ENCODE measurements at places on chromosomes 4 and X.

DNA sequence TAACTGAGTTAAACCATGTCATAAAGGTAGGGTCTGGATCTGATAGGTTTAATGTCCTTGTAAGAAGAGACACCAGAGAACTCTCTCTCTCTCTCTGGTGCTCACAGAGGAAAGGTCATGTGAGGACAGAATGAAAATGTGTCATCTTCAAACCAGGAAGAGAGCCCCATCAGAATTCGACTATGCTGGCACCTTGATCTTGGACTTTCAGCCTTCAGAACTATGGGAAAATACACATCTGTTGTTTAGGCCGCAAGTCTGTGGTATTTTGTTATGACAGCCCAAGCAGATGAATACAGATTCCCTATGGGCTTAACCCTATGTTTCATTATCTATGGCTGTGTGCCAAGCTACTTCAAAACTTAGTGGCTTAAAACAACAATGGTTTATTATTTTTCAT, 105.5 kb upstream of the DDIT4L start:
- no peak for DNase-seq

DNA sequence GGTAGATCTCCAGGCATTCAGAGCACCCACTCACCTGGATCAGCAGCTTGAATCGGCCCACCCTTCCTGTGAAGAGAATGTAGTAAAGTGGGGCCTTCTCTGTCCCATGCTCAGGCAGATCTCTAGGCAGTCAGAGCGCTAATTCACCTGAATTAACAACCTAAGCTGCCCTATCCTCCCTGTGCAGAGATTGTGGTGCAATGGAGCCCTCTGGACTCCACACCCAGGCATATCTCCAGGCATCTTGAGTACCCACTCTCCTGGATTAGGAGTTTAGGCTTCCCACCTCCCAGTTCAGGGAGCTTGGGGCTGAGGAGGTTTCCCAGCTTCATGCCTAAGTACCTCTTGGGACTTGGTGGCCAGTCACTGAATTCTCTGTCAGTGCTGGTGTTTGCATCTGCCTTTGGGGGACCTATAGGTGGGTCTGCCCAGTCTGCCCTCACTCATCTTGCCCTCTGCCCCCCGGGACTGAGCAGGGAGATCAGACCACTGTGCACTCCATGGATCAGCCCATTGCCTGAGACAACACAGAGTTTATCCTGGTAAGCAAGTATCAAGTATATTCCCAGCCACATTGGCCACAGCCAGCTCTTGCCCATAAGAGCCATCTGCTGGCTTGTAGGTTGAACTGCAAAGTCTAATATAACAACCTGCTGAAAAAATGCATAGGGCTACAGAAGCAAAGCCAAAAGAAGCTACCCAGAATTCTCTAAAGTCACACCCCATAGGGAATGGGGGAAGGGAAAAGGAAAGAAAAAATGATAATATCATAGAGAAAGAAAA, 372.9 kb downstream of the KLHL13 start:
- no peak for DNase-seq

DNA sequence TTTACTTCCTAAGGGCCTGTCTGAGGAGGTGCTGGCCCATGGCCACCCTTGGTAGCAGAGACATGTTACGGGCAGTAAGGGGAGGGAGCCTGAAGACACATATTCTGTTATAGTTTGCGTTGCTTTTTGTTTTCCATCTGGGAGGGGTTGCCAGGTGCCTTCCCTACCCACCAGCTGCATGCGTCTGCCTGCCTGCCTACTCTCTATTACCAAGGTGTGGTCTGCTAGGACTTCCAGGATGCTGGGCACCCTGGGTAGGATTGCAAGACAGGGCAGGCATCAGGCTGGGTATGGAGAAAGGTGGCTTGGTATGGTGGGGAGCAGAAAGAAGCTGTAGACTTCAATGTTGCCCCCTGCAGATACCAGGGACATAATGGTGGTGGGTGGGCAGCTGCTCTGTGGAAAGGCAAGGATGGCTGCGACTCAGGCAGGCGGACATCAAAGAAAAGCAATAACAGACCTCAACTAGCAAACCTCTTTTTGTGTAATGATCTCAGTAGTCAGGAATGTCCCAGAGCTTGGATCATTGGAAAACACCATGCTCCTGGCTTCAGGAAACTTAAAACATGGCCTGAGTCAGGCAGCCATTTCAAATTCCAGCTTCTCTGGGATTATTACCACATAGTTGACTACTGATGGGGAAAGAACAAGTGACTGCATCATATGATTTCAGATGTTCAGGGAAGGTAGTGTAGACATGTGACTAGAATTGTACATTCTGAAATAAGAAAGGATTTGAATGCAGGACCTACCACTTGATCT, 67.8 kb downstream of the HOPX start:
- DNase-seq, result no peak

GRCh38 chr4:25884031-25884782, 21.4 kb upstream of the SEL1L3 start:
- DNase-seq, result no peak

DNA sequence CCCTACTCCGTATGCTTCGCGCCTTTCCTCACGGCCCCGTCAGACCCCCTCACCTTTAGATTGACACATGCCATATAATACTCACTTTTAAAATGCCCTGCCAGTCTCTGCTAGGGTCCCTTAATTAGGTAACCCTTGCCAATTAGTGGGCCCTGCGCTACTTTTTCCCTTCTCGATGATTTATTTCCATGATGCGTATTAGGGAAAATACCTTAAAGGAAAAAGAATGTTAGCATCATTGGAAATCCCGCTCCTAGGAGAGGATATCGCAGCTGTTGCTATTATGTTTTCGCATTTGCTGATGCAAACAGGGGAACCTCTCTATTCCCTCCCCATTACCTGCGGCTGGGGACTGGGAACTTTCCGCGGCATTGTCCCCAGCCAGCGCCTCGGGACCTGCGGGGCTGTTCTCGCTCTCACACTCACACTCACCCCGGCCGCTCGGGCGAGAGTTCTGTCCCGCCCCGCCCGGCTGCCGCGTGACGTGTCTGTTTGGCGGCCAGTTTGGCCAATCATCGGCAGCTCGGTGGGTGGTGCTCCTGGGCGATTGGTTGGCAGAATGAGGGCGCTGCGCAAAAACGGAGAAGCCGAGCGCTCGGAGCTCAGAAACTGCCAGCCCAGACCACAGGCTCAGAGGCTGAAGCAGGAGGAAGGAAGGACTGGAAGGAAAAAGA, at the start of gene PCDH10:
Gene PCDH10, plus strand, starts transcription at position 605 of the 674 bp plus-strand sequence. CDS start 847 bp downstream, outside the sequence.
- peak; percentile 90 for DNase-seq

- no peak for DNase-seq
Observed at GRCh38 chr4:13266687-13267086, 217.5 kb downstream of the RAB28 start.

DNA sequence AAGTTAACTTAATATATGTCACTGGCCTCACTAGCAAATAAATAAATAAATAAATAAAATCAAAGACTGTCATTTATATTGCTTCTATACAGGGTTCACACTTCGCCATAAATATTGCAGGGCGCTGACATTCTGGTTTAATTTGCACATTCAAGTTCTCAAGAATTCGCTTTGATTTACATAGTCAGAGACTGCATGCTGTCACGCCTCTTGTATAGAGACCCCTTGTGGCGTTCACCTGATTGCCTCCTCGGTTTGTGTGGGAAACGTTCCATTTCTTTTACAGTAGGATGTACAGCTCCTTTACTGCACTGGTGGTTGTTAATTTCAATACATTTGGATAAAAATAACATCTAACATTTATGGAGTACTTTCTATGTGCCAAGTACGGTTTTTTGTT, 71.3 kb upstream of the ADGRG2 start:
- no peak for DNase-seq

GRCh38 chrX:108312957-108313356, 125.3 kb downstream of the COL4A6 start:
- DNase-seq, result no peak

DNA sequence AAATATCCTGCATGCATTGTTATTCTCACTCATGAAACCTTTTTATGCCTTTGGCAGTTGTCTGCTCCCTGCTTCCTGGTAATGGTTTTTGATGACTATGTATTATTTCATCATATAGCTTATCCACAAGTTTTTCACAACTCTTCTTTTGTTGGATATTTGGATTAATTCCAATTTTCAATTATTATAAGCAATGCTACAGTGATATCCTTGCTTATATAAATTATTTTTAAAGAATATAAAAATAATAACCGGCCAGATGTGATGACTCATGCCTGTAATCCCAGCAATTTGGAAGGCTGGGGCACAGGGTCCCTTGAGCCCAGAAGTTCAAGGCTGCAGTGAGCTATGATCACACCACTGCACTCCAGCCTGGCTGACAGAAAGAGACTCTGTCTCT, 47.0 kb downstream of the ASIC5 start:
- no peak for DNase-seq

- DNase-seq, result no peak
Observed at GRCh38 chrX:15349046-15349445, 13.7 kb upstream of the PIGA start.

DNA sequence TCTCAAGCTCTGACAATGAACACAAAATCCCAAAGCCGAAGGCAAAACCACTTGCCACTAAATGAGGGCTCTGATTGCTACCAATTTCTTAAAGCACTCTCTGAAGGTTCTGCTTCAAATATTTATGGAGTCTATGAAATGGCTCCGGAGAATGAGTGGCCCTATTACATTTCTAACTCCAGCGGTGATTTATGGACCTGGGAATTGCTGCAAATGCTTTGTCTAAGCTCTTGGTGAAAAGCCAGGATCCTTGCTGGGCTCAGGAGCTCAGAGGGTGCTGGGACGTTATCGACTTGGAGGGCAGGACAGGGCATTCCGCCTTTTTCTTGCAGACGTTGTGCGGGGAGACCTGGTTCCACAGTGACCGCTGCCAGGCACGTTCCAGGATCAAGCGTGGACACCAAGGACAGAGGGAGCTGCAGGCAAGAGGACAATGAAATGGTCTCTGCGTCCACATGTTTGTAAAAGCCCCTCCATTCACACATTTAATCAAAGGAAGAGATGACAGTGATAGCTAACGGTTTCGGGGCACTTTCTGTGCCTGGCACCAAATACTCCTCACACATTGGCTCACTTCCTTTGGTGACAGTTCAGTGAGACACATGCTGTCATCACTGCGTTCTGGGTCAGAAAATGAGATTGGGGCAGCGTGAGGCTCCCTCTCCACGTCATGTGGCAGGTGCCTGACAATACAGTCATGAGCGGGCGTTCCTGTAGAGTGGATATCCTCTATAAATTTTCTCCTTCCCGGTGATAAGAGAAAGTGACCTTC, 58.8 kb downstream of the C4orf50 start:
- DNase-seq, result peak; percentile 49

- no peak for DNase-seq
Observed at GRCh38 chr4:53010318-53010717, 148.2 kb downstream of the RASL11B start.

GRCh38 chr4:7587433-7588405, 153.0 kb upstream of the PSAPL1 start:
- DNase-seq, result no peak

- DNase-seq, result no peak
Observed at GRCh38 chr4:124940387-124940786, 227.9 kb upstream of the ANKRD50 start.

Data from upper lobe of right lung (tissue), 1 donor.